ENCODE measurements at places on chromosomes 6 and 20.

- peak; percentile 94 for DNase-seq
Measured at GRCh38 chr6:26033085-26033940, 53.9 kb upstream of the HFE start.

DNA sequence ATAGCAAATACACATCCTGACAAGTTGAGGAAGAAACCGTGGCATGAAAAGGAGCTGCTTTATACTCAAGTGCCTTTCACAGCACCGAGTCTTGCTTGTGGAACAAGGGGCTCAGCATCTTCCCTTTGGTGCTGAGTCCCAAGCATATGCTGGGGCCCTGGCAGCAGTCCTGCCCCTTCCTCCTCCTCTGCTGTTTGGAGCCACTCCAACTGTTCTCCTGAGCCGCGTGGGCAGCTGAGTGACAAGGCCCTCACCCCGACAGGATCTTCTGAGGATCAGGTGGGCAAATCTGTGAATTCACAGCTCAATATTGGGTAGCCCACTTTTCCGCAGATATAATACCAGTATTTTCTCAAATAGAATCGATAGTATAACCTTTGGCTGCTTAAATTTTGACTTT, 24.7 kb downstream of the DACT2 start:
- DNase-seq = no peak

GRCh38 chr6:6790891-6791290, 202.4 kb downstream of the LY86 start:
- DNase-seq = no peak

DNA sequence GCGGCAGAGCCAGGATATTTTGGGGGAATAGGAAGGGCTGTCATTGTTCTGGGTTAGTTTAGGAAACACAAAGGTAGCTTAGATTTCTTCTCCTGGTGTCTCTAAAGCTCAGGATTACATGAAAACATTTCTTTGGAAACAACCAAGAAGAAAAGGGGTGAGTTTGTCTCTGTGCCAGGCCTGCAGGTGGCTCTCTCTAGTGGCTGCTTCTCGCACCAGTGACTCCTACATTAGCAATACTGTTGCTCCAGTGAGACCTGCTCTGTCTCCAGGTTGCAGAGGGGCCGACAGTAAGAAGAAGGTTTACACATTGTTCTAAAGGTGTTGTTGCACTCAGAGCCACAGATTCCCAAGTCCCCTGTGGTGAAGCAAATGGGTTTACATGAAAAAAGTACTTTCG, 104.6 kb upstream of the GLP1R start:
- DNase-seq = no peak

DNA sequence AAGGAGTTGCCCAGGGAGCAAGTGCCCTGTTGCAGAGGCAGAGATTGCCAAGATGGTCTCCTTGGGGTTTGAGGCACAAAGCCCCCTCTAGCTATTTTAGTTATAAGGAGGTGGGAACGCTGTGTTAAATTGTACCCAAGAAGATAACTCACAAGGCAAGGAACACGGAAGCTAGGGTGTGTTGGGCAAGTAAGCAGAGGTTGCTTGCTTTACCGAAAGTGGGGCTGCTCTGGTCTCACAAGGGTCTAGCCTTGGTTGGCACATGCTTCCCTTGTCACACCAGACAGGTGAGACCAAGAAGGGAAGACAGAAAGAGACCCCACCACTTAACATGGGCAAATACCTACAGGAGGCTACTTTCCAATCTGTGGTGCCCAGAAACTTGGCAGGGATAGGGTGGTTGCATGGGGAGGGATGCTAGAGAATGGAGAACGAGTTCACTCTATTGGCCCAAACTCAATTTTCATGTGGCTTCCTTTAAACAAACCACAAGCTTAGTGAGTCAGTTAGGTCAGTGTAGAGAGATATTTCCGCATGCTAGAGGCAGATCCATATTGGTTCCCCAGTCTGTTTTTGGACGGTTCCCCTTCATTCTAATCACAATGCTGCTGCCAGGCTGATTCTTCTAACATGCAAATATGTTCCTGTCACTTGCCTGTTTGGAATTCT, 42.4 kb downstream of the PLAGL1 start:
- no peak for DNase-seq

- no peak for DNase-seq
Measured at GRCh38 chr20:15191082-15191723, 853.8 kb upstream of the FLRT3 start.

GRCh38 chr20:46118481-46119020, 437 bp downstream of the CD40 start:
- no peak for DNase-seq

GRCh38 chr6:64680446-64680845, 1026.6 kb downstream of the EYS start:
- DNase-seq = no peak

DNA sequence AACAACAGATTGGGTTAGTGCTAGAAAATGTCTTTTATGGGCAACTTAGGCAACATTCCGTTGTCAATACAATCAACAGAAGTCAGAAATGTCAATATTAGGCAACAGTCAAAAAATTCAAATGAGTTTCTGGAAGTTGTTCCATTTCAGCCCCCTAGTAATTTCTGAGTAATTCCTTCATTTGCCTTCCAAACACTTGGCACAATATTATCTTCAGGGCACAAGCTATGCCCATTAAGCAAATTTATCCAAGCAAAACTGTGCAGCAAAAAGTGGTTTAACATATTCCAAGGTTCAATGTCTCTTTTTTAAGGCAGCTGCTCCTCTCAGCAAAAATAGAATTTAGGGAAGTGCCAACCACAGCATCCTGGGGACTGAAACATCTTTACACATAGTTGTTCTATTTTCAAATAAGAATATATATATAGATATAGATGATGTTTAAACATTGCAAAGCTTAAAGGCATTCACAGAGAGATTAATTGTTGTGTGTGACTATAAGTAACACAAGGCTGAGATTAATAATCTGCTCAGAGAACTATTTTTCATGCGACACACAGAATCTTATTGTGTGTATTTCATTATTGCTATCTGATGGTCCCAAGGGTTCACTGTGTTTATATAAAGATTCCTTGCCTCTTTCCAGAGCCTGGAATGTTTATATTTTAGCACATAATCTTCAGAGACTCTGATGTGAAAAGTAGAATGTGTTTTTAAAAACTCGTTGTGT, 75.2 kb upstream of the ADTRP start:
- DNase-seq = no peak

DNA sequence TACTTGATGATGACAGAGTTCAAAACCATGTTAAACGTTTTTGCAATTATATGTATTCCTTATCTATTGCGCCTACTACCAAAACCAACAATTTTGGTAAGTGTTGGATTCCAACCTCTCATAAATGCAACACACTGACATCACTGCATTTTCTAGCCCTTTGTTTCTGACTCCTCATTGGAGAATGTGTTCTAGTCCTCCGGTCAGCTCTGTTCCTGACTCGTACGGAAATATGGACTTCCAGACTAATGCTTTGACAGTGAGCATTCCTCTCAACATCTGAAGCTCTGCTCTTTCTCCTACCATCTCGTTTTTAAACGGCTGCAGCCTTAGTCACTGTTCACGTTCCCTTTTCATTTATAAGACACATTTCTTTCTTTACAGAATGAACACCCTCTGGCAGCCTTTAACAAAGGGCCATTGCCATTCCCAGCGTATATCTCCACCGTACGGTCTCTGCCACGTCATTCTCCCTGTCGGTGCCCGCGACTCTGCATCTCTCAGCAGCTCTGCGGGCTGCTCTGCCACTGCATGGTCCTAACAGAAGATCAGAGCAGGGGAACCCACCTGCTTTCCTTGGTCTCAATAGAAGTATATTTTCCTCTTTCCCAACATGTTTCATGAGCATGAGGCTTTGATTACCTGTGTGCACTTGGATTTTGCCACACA, 103.0 kb upstream of the SYNDIG1 start:
- DNase-seq = no peak

DNA sequence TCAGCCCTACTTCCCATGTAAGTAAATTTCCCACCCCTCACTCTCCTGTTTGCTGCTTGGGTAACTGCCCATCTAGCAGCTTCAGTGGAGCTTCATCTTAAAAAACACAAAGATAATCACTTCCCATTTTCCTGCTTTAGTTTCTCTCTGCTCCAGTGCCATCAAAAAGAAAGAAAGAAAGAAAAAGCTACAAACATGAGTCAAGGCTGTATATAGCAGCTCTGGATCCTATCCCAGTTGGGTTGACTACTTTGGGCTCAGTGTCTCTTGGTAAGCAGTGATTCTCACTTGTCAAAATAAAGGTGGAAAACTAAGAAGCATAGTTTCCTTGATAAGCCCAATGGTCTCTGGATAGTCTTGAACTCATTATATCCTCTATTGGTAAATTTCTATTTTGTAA, 48.7 kb upstream of the SRPK1 start:
- no peak for DNase-seq

DNA sequence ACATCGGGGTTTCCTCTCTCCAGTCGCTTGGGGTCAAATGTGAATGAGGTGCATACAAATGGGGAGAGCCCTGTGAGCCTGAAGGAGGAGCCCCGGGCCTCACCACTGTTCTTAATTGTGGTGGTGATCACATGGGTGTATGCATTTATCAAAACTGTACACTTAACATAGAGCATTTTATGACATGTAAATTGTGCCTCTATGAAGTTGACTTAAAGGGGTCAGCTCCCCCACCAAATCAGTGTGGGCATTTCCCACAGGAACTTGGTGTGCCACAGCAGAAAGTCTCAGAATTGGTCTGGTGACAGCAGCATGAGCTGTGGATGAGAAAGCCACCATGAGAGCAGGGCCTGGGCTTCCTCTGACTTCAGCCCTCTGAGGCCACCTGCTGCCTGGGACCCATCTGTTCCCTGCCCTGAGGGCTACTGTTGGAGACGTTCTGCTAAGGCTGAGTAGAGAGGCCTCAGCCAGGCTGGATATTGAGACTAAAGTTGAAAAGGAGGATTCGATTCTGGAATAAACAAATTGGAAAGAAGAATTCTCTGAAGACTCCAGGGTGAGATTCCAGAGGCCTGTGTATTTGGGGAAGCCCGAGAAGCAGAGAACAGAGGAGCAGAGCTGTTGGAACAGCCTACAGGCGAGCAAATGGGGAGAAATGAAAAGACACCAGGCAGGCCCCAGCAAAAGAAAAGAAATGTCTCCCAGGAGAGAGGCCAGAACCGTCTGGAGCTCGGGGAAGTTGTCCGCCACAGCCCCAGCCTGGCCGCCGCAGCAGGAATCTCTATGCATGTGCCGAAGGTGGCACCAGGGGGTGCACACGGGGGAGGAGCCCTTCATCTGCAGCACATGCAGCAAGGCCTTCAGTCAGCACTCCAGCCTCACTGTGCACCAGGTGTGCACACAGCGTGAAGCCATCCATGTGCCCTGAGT, 37.6 kb upstream of the XRN2 start:
- DNase-seq = no peak

- DNase-seq = no peak
Measured at GRCh38 chr6:42938428-42938796, 9.1 kb downstream of the CNPY3 start.

DNA sequence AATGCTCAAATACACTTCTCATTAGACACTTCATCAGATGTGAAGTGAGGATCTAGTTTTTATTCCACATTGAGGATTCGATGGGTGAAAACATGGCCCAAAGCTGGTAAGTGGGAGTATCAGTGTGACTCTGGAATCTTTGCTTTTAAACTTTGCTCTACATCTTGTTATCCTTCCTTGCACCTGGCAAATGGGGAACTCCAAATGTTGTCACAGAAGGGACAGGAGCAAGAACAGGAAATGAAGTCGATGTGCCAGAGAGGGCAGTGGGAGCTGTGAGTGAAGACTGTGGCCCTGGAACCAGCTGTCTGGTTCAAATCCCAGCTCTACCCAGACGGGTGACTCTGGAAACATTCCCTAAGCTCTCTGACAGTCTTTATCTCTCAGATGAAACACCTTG, 86.7 kb upstream of the AGPAT4 start:
- no peak for DNase-seq

- DNase-seq = no peak
Measured at GRCh38 chr20:23367770-23368169, 5.8 kb downstream of the GZF1 start.

DNA sequence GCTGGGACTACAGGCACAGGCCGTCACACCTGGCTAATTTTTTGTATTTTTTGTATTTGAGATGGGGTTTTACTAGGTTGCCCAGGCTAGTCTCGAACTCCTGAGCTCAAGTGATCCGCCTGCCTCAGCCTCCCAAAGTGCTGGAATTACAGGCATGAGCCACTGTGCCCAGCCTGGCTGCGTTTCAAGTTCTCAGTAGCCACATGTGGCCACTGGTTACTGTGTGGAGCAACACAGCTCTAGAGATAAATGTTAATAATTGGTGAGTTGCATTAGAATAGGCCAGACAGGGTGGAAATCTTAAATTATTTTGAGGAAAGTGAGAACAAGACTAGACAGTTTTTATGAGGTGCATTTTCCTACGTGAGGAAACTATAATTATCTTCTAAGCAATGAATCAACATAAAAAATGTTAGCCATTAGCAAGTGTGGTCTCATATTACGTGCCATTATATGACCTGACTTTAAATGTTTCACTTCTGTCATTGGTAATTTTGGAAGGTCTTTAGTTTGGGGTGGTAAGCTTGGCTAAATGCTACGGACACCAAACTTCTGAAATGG, 129.6 kb downstream of the PLEKHG1 start:
- no peak for DNase-seq

GRCh38 chr6:84665401-84665800, 99.0 kb downstream of the TBX18 start:
- no peak for DNase-seq

DNA sequence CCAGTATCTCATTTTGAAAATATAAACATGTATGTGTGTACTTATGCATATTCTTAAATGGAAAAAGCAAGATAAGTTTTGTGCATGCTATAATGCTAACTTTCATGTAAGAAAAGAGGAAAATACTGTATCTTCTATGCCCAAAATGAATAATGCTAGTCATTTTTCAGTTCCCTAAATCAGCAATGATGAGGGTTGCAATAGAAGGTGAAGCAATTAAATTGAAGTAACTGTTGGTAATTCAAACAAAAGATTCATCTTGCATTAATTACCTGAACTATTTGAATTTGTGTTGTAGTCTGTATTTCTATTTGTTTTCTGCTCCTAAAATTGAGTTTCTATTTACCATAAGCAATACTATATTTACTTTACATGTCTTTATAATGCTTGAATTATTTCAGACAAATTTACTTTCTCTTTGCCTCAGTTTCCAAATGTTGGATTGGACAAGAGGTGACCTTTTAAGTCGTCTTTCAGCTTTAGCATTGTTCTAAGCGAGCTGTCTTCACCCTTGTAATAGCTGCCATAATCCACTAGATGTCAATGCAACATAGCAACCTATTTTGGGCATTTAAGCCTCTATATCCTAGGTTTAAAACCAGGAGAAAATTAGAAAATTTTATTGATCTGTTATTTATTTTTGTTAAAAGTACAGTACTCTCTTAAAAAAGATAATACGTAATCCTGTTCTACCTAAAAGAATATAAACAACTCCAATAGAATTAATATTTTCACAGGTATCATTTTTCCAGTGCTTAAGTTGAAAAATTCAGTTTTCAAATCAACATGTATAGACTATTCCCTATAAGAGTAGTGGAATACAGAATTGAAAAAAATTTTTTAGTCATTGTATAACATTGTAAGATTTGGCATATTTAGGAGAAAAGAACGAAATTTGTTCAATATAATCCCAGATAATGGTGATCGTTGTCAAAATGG, 52.3 kb upstream of the IFNGR1 start:
- DNase-seq = peak; percentile 15

All from SHP77 (cell line).